GM23338 (cell line): ENCODE measurements at places on chromosomes 7 and 10. TPM values are rescaled to one million over a fixed set of nuclear protein-coding genes. Genes with fewer than 3 reads are reported as not detected.
A peak's percentile ranks its signal among the peaks of the same experiment; 100 is the strongest.

DNA sequence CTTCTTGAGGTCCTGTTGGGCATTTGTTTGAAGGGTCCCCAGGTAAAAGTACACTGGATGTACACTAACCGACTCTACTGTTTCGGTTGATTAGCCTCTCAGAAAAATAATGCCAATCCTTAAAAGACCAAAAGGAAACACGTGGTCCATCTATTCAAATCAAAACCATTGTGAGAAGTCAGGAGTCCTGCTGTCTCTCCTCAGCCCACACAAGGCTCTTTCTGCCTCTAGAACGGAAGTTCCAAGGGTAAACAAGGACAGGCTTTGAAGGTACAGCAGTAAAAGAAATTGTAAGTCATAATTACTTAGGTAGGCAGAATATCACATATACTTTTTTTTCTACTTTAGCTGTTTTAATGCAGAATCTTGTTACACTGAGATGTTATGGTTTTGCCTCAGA lies 71.7 kb upstream of the TPK1 start:
- no peaks in the 10 kb centered on the region for H3K27me3 ChIP-seq
- H3K4me3 ChIP-seq = no peak overlapping the region
- no peaks in the 10 kb centered on the region for H3K36me3 ChIP-seq
- H3K4me1 ChIP-seq = peaks cover 20% of the 10 kb centered on the region

DNA sequence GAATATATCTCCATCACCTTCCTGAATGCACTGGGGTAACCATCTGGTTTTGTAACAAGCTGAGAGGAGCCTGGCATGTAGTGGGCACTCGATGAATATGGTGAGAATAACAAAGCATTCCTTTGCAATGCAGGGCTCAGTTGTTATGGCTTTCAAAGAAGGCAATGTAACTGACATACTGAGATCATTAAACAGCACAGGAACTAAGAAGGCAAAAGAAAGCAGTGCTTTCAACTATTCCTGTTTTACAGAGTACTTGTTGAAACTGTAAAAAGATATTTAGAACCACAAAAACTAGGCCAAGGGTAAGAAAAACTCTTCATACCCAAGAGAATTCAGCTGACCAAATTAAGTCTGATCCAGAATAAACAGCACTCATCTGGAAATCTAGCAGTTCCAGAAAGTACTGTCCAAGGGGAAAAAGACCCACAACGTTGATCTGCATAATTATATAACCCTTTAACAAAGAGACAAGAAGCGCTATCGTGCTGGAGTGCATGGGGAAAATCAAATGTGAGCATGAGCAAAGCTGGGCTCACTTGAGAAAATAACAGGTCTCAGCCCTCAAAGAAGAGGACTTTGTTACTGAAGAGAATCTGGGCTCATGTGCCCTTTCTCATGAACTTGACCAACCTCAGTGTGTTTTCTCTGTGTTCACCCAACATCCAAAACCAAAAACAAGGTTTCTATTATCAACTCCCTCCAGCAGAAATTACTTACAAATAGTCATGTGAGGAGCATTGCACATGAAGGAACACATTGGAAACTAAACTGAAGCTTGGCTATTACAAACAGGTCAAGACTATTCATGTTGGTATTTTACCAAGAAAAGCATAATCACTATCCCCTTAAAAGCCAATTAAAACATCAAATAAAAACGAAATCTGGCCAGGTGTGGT lies 116.2 kb downstream of the AVL9 start:
- peaks cover 19% of the 10 kb centered on the region for H3K4me1 ChIP-seq
- peak; percentile 41 for DNase-seq
- peak overlapping the region; percentile 67; the same call in 1 of the 2 replicates for H3K27ac ChIP-seq
- no peak overlapping the region for H3K4me3 ChIP-seq
- no peaks in the 10 kb centered on the region for H3K27me3 ChIP-seq
- no peaks in the 10 kb centered on the region for H3K36me3 ChIP-seq

DNA sequence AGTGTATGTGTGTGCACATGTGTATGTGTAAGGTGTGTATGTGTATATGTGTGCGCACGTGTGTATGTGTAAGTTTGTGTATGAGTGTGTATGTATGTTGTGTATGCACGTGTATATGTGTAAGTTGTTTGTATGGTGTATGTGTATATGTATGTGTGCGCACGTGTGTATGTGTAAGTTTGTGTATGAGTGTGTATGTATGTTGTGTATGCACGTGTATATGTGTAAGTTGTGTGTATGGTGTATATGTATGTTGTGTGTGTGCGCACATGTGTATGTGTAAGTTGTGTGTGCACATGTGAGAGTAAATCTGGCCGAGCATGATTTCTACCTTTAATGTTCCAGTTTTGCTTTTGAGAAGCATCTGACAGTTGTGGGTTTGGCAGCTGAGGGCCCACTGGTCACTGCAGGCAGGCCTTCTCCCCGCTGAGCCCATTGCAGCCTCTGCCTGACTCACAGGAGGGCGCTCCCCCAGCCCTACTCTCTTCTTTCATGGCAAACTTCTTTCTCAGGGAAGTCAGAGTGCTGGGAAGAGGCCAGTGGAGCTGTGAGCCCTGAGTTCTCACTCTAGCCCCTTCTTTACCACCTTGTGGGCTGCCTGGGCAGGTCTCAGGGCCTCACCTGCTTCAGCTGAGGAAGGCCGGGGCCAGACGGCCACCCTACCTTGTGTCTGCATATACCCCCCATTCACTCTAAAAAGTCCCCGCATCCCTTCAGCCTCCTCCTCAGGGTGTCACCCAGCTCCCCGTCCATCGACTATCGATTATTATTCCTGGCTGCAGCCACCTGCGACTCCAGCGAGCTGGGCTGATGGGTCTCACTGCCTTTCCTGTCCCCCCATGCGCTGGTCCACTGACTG lies 11.2 kb downstream of the WDR86 start:
- no peaks in the 10 kb centered on the region for H3K36me3 ChIP-seq
- H3K27ac ChIP-seq = no peak overlapping the region
- no peak for DNase-seq
- no peaks in the 10 kb centered on the region for H3K4me1 ChIP-seq

DNA sequence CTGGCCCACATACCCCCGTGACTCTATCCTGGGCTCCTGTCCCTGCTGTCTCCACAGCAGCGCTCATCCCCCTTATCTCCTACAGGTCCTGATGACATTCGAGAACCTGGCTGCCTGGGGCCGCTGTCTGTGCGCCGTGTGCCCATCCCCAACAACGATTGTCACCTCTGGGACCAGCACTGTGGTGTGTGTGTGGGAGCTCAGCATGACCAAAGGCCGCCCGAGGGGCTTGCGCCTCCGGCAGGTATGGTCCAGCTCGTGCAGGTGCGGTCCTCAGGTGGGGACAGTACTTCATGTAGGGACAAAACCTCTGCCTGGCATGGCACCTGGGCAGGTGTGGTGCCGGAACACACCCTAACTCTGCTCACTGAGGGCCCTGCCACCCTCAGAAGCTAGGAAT lies 30.4 kb upstream of the LRRC18 start:
- no peaks in the 10 kb centered on the region for H3K27me3 ChIP-seq
- no peaks in the 10 kb centered on the region for H3K4me1 ChIP-seq
- no peak overlapping the region for H3K4me3 ChIP-seq
- H3K27ac ChIP-seq = no peak overlapping the region

DNA sequence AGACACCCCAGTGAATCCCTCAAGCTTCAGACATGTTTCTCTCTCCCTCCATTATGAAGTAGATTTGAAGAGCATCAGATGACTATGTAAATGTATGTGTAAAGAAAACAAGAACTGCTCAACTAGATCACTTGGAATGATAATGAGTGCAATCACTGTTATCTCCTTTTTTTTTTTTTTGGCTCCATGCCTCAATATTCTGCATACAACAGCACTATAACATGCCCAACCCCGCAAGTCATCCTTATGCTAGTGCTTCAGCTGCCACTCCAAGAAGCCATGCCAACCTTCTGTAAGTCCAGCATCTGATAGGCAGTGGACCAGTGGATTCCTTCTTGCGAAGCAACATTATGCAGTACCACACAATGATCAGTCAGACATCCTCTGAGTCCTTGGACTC lies 133.7 kb downstream of the TFPI2 start:
- no peaks in the 10 kb centered on the region for H3K27me3 ChIP-seq
- peaks cover 13% of the 10 kb centered on the region for H3K4me1 ChIP-seq
- no peak overlapping the region for H3K4me3 ChIP-seq
- DNase-seq = no peak
- H3K27ac ChIP-seq = no peak overlapping the region

DNA sequence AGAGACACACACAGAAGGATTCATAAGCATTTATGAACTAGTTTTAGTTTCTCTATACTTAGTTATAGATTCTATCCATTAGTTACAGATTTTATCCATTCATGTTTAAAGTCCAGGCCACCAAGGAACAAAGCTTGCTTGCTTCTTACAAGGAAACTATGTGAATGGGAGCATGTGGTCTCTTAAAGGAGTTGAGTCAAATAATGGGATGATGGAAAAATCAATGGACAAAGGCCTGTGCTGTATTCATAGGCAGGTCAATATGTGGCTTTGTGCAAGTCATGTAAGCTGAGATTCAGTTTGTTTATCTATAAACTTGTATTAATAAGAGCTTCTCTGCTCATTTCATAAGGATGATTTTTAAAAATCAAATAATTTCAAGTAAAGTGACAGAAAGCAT lies 172.8 kb upstream of the CDK1 start:
- H3K36me3 ChIP-seq = no peaks in the 10 kb centered on the region
- H3K27me3 ChIP-seq = no peaks in the 10 kb centered on the region
- no peaks in the 10 kb centered on the region for H3K4me1 ChIP-seq
- H3K4me3 ChIP-seq = no peak overlapping the region
- no peak for DNase-seq
- H3K27ac ChIP-seq = no peak overlapping the region

SLC18A3 gene
- 0.12 TPM in 1 of 2 replicates, not detected in the other for total RNA-seq

DNA sequence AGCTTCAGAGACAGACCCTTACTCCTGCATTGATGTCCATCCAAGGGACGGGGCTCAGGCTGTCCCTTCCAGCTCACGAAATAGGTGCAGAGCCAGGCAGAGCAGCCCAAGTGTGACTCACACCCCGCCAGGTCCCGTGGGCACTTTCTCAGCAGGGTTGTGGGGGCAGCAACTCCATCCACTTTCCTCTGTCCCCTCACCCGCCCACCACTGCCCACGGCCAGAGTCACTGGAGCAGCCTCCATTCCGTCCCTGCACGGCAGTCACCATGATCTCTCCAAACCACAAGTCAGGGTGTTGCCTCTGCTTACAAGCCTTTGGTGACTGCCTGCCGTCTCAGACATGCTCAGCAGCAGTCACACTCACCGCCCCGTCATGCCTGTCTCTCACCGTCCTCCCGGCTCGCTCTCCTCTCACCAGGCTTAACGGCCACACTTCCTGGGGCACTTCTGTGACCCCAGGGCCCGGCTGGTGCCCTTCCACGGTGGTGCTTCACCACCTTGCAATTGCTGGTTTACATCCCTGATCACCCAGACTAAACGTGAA lies 39.3 kb downstream of the CALML3 start:
- DNase-seq = no peak
- H3K27ac ChIP-seq = no peak overlapping the region
- H3K36me3 ChIP-seq = no peaks in the 10 kb centered on the region
- H3K4me1 ChIP-seq = peaks cover 3% of the 10 kb centered on the region; the same call in 1 of the 2 replicates
- no peaks in the 10 kb centered on the region for H3K27me3 ChIP-seq

ASB10 gene
- total RNA-seq = not detected in 2 replicates

P4HA1 gene
- total RNA-seq = 22.1 and 27.1 TPM in 2 replicates

MET gene
- 16.3 and 23.1 TPM in 2 replicates for total RNA-seq

DENND11 gene
- 23.9 and 29.5 TPM in 2 replicates for total RNA-seq

DNA sequence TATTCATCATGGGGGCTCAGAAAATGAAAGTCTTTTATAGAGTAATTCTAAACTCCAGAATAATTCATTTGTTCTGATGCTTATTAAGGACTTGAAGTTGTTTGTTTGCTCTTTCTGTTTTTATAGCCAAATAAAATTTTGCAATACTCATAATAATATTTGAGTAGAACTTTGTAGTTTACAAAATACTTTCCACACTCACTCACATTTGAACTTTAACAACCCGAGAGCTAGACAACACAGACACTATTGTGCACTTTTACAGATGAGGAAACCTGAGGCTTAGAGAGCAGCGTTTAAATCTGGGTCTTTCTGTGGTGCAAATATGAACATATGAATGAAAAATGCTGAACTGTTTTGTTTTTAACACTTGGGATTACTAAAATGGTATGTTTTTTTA lies 126.8 kb downstream of the KAT6B start:
- peaks cover 9% of the 10 kb centered on the region; the same call in 1 of the 2 replicates for H3K4me1 ChIP-seq
- no peak overlapping the region for H3K27ac ChIP-seq
- no peaks in the 10 kb centered on the region for H3K27me3 ChIP-seq
- no peak for DNase-seq
- H3K36me3 ChIP-seq = no peaks in the 10 kb centered on the region
- no peak overlapping the region for H3K4me3 ChIP-seq

DNA sequence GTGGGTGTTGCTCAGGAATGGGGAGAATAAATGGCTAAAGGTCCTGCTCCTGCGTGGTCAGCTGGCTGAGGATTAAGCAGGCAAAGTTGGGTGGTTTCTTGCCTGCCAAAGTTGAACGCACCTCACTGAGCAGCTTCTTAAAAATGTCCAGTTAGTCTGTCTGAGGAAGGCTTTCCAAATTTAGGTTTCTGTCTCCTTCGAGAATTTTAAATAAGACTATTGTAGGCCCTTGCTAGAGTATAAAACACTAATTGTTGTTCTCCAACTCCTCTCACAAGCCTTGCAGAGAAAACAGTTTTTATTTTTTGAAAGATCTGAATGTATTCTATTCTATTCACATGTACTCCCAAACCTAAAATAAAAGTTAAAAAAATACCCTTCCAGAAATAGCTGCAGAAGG lies 122.0 kb upstream of the LAMB4 start:
- H3K27me3 ChIP-seq = no peaks in the 10 kb centered on the region
- H3K4me1 ChIP-seq = no peaks in the 10 kb centered on the region
- H3K4me3 ChIP-seq = no peak overlapping the region
- H3K27ac ChIP-seq = no peak overlapping the region

DNA sequence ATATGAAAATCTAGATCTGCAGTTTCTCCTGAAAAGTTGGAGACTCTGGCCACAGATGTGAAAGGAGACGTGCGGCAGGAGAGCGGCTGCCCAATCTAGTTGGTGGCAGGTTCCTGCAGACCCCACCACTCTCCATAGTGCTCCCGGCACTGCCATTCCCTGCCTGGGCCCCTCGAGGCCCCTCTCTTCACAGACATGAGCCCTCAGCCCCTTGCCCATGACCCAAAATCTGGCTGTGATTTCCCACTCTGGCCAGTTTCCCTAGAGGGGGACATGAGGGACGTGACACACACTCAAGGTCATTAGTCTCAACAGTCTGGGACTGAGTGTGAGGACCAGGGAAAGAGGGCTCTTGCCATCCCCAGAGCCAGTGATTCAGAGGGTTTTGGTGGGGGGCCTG lies 138.7 kb downstream of the PTPN20 start:
- H3K27ac ChIP-seq = no peak overlapping the region
- no peaks in the 10 kb centered on the region for H3K36me3 ChIP-seq
- H3K4me3 ChIP-seq = no peak overlapping the region

GRCh38 chr7:52472006-52472620 lies 563.3 kb upstream of the POM121L12 start:
- no peaks in the 10 kb centered on the region for H3K4me1 ChIP-seq
- no peak overlapping the region for H3K4me3 ChIP-seq
- no peak for DNase-seq
- H3K36me3 ChIP-seq = no peaks in the 10 kb centered on the region; the same call in 1 of the 2 replicates
- H3K27me3 ChIP-seq = no peaks in the 10 kb centered on the region
